Activated naive CD8-positive, alpha-beta T cell treated with anti-CD3 and anti-CD28 coated beads, Interleukin-2, amount 10 ng/mL, durations not matched to agents 7 days and 5 days (primary cell): ENCODE measurements at places on chromosomes 7 and 10. TPM values are rescaled to one million over a fixed set of nuclear protein-coding genes. Genes with fewer than 3 reads are reported as not detected.

The AKR1C4 gene
- total RNA-seq: not detected

The CTAGE8 gene
- total RNA-seq: 1.1 TPM

The FGFBP3 gene
- total RNA-seq: 2.9 TPM

The HMX2 gene
- not detected for total RNA-seq

The GPNMB gene
- total RNA-seq: 25.3 TPM

The PKD1L1 gene
- total RNA-seq: 0.34 TPM

The CYP2C18 gene
- not detected for total RNA-seq

The GRK5 gene
- 19.6 TPM for total RNA-seq

The AKR1C1 gene
- total RNA-seq: 1.1 TPM

The ADAM12 gene
- total RNA-seq: 0.39 TPM

The SMO gene
- total RNA-seq: 0.20 TPM

The INHBA gene
- not detected for total RNA-seq

The SPAM1 gene
- not detected for total RNA-seq

The GIMAP4 gene
- 288 TPM for total RNA-seq

The ASB10 gene
- not detected for total RNA-seq

The FAM237B gene
- not detected for total RNA-seq

The PYROXD2 gene
- 14.0 TPM for total RNA-seq

The GFRA1 gene
- total RNA-seq: not detected

The PPP1R9A gene
- 0.42 TPM for total RNA-seq

The HKDC1 gene
- 0.68 TPM for total RNA-seq

The FKBP6 gene
- total RNA-seq: not detected

The ABCB4 gene
- total RNA-seq: 0.54 TPM

The WNT8B gene
- 0.91 TPM for total RNA-seq

The RNF32 gene
- 0.97 TPM for total RNA-seq

The C10orf105 gene
- 0.30 TPM for total RNA-seq

The SCD gene
- total RNA-seq: 212 TPM

The CCDC172 gene
- not detected for total RNA-seq

The IQCE gene
- 10.0 TPM for total RNA-seq

The CNNM1 gene
- total RNA-seq: 0.26 TPM

The CLRN3 gene
- not detected for total RNA-seq

The MOGAT3 gene
- total RNA-seq: not detected

The NCF1 gene
- 4.4 TPM for total RNA-seq

The PAPOLB gene
- total RNA-seq: not detected

The XRCC2 gene
- 9.6 TPM for total RNA-seq

The KIAA1549 gene
- total RNA-seq: 1.1 TPM

The IL2RA gene
- total RNA-seq: 201 TPM

The LRRD1 gene
- total RNA-seq: not detected

The AGAP6 gene
- 17.9 TPM for total RNA-seq

The AS3MT gene
- 1.3 TPM for total RNA-seq

The IGF2BP3 gene
- 0.37 TPM for total RNA-seq

The CPA2 gene
- not detected for total RNA-seq

The MAPK8 gene
- 32.7 TPM for total RNA-seq

The GHRHR gene
- total RNA-seq: not detected

The FRMPD2 gene
- total RNA-seq: not detected

The VSTM2A gene
- total RNA-seq: not detected

The AGAP5 gene
- total RNA-seq: 10.2 TPM

The PSAP gene
- 171 TPM for total RNA-seq
